ENCODE measurements at places on chromosomes 5 and 9.

DNA sequence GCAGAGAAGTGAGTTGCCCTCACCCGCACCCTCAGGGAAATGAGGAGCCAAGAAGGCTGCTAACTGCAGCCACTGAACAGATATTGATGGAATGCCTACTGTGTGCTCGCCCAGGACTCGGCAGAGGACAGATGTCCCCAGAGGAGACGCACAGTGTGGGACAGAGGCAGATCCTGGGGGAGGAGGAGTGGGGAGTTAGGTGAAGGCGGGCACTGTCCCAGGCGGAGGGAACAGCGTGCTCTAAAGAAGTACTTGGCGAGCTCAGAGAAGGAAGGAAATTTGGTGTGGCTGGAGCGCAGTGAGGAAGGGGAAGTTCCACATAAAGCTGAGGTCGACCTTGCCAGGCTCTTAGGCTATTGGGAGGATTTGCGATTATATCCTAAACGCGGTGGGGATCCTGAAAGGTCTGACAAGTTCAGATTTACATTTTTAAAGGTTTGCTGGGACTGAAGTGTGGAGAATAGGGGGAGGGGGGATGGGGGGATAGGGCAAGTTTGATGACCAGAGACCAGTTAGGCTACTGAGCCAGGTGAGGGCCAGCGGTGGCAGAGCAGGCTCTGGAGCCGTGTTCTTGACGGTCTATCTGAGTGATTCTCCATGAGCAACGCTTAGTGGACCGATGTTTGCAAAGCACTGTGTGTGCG, 23.6 kb upstream of the CERCAM start:
- DNase-seq = no peak

DNA sequence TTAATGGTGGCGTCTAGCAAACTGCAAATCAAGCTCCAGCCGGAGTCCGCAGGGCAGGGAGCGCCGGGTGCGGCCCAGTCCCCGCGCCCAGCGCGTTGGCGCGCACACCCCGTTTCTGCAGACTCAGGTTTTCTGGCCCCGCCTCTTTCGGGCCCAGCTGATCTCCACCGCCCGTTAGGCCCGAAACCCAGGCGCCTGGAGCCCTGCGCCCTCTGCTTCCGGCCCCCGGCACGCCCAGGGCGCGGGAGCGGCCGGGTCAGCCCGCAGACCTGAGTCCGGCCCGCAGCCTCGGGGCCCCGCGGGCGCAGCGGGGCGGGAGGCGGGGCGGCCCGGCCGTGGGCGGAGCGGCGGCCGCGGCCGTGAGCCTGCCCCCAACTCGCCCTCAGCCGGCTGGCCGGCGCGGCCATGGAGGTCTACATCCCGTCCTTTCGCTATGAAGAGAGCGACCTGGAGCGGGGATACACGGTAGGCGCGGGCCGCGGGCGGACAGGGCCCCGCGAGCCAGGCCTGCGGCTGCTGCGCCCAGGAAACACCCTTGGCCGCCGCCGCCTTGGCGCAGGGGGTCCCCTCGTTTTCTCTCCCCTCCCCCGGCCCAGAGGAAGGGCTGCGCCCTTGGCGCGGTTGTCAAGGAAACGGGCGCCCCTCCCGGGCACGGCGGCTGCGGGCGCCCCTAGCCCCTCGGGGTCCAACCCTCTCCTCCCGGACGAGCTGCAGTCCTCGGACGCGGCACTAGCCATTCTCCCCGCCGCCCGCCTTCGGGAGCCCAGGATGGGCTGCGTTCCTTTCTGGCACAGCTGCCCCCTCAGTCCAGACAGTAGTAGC, at the start of gene SNX24:
Gene SNX24 (plus strand): TSS at position 385 of the 822 bp plus-strand sequence. CDS start 21 bp downstream, at position 406.
- peak; percentile 32 for DNase-seq

- no peak for DNase-seq
These were observed 29.4 kb upstream of the SPATA31E1 start for GRCh38 chr9:87853302-87853701.

GRCh38 chr9:130138171-130138653, 34.0 kb upstream of the NCS1 start:
- DNase-seq = no peak

DNA sequence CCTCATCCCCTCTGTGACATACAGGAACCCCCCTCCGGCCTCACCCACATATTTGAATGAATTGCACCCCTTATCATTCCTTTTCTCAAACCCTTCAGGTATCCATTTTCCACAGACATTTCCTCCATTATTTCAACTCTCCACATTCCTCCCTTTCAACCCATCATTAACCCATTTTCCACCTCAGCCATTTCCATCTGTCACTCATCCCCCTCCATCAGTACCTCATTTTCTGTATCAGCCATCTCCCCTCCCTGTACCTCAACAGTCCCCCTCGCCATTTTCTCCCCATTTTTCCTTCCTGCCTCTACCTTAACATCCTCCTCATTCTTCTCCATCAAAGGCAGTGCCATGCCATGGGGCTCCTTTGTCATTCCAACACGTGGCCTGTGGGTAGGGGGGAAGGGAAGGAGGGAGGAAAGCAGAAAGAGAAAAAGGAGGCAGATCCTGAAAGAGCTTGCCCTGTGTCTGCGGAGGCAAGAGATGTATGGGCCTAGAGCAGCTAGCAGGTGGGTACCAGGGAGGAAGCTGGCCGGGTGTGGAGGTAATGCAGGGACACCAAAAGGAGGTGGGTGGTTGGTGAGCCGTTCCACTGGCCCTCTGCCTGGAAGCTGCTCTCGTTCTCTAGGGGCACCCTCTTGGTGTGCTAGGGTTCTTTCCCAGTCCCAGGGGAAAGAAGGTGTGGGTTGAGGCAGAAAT, 1.5 kb downstream of the DNAJB5 start:
- DNase-seq = no peak

DNA sequence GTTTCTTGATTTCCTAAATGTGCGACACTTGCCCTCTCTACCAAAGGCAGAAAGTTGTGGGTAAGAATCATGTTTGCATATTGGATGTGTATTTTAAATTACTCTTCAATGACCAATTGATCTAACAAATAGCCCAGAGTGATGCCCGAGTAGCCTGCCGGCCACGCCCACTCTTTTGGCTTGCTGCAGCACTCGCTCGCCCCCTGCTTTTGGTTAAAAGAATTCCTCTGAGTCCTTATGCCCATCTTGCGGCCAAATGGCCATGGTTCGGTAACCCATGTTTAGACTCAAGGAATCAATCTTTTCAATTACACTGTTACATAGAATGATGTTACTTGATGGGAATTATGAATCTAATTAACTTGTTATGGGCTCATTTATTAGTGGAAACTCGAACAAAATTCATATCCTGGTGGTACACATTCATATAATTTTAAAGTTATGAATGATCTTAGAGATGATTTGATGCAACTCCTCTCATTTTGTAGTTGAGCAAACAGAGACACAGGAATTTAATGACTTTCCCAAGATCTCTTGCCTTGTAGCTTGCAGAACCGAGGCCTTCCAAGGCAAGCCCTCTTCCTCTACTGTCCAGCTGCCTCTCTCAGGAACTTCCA, 36.5 kb downstream of the PPIC start:
- no peak for DNase-seq

- DNase-seq = peak; percentile 4
These were observed 403 bp downstream of the KIF2A start for GRCh38 chr5:62306323-62306895.

DNA sequence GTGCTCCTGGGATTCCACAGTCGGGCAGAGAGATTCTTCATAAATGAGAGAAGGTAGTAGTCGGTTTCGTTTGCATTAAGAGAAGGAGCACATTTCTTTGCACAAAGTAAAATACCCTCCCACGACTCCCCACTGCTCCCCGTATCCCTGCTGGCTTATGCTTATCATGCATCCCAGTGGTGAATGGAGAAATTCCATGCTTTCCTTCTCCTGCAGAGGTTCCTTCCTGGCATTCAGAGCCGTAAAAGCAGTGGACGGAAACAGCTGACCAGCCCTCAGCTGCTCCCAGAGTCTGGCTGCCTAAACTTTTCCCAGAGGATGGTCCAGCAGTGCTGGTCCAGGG, 93.1 kb downstream of the C9orf152 start:
- DNase-seq = no peak

DNA sequence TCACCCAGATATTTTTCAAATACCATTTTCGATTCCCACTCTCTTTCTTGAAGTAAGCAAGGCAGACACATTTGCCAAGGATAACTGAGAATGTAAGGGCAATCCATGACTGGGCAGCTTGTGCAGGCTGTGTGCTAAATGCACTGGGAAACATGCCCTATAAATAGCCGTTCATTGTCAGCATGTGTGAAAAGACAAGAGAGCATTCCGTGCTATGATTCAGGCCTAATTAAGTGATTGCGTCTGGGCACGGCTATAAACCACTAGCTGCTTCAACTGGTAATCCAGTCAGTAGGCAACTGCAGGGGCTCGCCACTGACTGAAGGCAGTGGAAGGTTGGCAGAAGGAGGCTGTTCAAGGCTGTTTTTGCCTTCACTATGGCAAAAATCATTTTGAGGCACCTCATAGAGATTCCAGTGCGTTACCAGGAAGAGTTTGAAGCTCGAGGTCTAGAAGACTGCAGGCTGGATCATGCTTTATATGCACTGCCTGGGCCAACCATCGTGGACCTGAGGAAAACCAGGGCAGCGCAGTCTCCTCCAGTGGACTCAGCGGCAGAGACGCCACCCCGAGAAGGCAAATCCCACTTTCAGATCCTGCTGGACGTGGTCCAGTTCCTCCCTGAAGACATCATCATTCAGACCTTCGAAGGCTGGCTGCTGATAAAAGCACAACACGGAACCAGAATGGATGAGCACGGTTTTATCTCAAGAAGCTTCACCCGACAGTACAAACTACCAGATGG, at the start of gene HSPB3:
Gene HSPB3 (plus strand): TSS at position 287 of the 745 bp plus-strand sequence. CDS start 91 bp downstream, at position 378.
- no peak for DNase-seq

DNA sequence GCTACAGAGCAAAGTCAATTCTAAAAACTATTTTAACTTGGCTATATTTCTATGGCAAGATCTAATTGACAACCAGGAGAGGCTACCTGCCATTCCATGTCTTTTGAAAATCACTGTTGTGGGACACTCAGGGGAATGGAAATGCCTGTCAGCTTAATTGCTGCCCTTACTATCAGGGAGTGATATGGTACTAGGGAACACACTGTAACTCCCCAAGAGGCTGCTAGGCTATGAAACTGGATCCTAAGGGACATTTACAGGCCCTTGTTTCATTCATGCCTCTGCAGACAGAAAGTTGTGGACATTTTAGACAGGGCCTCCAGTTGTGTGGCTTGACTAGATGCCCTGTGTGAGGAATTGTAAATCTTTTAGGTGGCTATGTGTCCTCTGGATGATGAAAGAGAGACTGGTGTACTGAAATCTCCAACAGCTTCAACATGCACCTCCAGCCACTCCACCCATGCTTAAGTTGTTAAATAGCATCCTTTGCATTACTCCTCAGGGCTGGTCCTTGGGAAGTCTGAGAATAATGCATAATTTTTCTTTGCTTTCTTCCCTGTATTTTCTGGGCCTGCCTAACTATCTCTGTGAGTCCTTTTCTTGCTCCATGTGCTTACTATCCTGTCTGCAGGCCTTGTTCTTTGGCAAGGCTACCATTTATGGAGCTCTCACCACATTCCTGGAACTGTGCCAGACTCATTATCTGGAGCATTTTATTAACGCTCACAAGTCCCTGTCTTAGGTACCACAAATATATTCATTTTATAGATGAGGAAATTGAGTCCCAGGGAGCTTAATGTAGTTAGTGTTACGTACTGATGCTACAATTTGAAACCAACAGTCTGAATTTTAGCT, 3.2 kb downstream of the MROH2B start:
- no peak for DNase-seq

GRCh38 chr9:89078860-89079259, 87.6 kb downstream of the S1PR3 start:
- DNase-seq = no peak

DNA sequence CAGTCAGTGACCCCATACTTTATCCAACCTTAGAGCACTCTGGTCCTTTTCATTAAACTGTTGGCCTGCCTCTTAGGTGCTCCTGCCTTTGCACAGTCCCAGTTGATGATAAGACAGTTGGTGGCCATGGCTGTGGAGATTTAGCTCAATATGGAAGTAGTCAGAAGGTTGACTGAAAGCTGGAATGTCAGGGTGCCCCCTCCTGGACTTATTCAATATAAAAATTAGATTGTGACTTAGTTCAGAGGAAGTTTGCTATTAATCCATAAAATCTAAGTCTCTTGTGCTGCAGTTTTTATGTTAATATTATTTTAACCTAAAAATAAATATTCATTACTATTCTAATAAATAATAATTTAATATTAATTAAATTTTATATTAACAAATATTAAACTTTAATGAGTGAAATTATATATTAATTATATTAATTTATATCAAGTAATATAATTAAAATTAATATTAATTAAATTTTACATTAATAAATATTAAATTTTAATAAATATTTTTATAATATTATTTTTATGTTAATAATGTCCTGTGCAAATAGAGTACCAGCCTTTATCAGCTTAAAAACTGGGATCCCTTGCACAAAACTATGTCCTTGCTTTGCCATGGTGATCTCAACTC, 77.7 kb upstream of the ADAMTSL1 start:
- no peak for DNase-seq

DNA sequence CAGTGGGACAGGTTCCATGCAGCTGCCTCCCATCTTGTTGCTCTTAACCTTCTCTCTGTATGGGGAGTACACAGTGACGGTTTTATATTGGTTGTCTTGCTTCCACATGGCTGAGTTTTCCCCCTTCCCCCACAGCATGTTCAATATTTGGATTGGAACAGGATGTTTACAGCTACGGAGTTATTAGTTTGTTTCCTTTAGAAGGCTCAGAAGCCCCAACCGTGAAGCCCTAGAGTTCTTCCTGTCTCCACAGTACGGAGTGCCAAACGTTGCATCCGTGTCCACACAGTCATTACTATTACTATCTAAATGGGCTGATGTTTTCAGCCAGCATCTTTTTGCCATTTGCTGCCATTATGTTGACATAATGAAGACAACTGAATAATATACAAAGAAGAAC, 277.5 kb downstream of the MARCHF11 start:
- no peak for DNase-seq

- no peak for DNase-seq
These were observed 37.5 kb upstream of the SUSD3 start for GRCh38 chr9:93020771-93021670.

DNA sequence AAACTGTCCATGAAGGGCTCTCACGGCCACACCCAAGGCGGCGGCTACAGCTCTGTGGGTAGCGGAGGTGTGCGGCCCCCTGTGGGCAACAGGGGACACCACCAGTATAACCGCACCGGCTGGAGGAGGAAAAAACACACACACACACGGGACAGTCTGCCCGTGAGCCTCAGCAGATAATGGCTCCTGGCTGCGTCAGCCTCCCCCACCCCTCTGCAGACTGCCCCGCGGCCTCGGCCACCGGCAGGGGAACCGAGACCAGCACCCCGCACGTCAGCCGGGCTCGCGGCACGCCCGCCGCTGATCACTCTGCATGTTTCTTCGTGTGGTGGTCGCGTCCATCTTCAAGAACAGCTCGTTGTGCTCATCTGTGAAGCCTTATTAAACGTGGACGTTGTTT, 41.5 kb downstream of the TENT4A start:
- no peak for DNase-seq

DNA sequence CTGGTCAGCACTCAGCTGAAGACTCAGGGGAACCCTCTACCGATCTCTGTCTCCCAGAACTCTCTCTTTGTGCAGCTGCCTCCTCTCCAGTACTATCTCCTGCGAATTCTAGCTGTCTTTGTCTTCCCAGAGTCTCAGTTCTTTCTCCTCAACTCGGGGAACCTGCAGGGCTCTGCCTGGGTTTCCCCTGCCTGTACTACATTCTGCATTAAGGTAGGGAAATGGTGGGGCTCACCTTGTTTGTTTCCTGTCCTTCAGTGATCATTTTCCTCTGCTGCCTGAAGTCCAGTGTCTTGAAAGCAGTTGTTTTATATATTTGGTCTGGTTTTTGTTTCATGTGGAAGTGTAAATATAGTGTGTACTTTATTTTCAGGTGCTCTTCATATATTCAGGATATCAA, 43.1 kb upstream of the IGFBPL1 start:
- DNase-seq = no peak

GRCh38 chr9:95420518-95420917, 96.3 kb downstream of the PTCH1 start:
- DNase-seq = no peak

Data from stimulated activated CD8-positive, alpha-beta memory T cell treated with anti-CD3 and anti-CD28 coated beads, Interleukin-7, amount 100 ng/mL, for 1 hour (primary cell).